Nucleus accumbens (tissue), 56 donors: ENCODE measurements at places on chromosomes 6 and 20.

DNA sequence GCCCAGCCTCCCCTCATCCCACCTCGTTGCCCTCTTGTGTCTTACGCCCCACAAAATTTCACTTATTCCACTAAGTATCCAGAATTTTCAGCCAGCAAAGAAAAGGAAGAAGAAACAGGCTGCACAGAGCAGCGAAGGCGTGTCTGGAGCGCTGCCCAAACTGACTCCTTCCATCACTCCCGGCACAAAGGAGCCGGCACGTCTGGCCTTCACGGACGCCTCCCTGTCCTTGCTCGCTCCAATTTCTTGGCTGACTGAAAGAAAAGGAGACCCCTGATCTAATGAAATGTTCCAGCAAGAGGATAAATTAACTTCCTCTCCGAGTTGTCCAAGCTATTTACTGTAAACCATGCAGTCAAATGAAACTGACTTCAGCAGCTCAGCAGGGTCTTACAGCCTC lies 152.3 kb upstream of the CDH4 start:
- no peak for DNase-seq

- no peak for DNase-seq
Measured at GRCh38 chr6:132907231-132907630, 92.9 kb downstream of the RPS12 start.

- DNase-seq, result no peak
Measured at GRCh38 chr6:11076540-11076939, 17.1 kb upstream of the SMIM13 start.

DNA sequence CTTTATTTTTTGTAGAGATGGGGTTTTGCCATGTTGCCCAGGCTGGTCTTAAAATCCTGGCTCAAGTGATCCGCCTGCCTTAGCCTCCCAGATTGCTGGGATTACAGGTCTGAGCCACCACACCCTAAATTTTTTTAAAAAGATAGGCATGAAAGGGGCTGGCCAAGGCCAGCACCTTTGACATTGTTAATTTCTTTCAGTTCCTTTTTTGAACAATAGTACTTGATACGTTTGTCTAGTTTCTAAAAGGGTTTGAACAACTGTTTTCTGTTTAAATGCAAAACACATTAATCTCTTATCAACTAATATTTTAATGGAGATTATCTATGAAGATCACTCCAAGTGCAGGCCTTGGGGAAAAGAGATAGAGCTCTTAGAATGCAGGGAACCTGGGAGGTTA lies 37.6 kb upstream of the PTPRK start:
- no peak for DNase-seq

GRCh38 chr6:154164397-154164796 lies 125.4 kb downstream of the OPRM1 start:
- no peak for DNase-seq

DNA sequence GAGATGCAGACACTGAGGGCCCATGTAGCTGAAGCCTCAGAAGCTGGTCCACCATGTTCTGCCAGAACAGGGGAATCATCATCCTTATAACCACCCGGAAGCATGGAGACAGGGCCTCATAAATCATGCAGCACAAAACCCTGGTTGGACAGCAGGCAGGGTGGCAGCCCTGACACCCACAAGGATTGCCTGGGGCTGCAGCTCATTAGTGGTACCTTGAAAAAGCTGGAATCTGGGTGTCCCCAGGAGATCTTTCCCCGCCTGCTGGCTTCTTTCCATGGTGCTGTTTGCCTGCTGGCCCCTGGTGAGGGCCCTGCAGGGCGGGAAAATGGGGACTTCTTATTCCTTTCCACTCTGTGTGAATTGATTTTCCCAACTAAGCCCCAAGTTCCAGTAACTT lies 50.6 kb upstream of the GGTLC1 start:
- no peak for DNase-seq

- DNase-seq, result no peak
Measured at GRCh38 chr6:6823568-6824224, 235.2 kb downstream of the LY86 start.

GRCh38 chr6:38688579-38689087 lies 14.3 kb downstream of the GLO1 start:
- no peak for DNase-seq

GRCh38 chr6:13229205-13230085 lies 98.9 kb downstream of the TBC1D7 start:
- no peak for DNase-seq

DNA sequence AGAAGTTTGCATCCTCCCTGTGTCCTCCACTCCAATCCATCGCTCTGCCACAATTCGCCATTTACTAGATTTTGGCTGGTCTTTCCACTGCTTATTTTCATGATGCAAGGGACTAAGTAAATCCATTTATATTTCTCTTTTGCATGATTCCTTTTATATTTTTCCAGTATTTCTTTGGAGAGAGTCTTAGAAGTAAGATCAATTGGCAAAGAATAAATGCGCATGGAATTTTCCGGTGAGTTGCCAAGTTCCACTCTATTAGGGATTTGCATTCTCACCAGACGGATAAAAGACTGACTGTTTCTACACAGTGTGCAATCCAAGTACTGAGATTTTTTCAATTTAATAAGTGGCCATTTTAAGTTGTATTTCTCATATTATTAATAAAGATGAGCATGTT lies 91.7 kb upstream of the PHACTR3 start:
- DNase-seq, result no peak

GRCh38 chr6:37041521-37041920 lies 36.1 kb downstream of the FGD2 start:
- DNase-seq, result no peak

- DNase-seq, result no peak
Measured at GRCh38 chr20:62051546-62052255, 14.0 kb downstream of the TAF4 start.

- peak; percentile 3 for DNase-seq
Measured at GRCh38 chr6:129661536-129662405, 48.2 kb downstream of the ARHGAP18 start.

DNA sequence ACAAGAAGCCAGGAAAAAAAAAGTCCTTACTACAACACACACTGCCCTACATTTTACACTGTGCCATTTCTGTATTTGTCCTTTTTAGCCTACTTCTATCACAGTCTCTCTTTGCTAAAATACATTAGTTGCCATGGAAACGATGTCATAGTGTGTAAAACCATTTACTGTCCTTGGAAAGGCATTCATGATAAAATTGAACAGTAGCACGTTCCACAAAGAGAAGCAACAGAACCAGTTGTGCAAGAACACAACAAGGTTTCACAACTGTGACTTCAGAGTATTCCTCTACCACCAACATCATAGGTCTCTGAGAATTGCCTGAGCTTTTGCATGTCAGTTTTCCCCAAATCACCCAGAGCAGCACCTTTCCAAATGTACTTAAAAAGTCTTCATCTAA lies 20.5 kb downstream of the FYN start:
- DNase-seq, result no peak

- no peak for DNase-seq
Measured at GRCh38 chr20:35216541-35216940, 9.9 kb upstream of the MMP24 start.

- DNase-seq, result peak; percentile 41
Measured at GRCh38 chr6:79813854-79814709, 133.3 kb downstream of the ELOVL4 start.

DNA sequence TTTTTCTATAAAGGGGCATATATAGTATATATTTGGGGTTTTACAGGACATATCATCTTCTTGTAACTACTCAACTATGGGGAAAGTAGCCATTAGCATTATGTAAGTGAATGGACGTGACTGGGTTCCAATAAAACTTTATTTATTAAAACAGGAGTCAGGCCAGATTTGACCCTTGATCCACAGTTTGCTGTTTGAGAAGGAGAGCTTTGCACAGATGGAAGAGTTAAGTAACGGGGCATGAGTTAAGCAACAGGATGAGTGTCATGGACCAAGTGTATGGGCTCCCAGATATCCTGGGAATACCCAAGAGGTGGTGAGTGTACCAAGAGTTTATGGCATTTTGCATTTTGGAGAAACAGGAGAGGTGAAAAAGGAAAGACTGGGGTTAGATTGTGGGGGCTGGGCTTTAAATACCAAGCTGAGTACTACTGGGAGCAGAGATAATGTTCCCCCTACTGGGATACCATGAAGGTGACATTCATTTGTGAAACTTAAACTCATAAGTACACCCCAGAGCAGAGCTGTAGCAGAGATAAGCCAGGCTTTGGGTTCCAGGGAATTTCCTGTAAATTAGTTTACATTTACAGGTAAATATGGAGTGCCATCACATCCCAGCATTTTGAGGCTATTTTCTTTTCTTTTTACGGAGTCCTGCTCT lies 18.5 kb upstream of the SCUBE3 start:
- DNase-seq, result no peak

- no peak for DNase-seq
Measured at GRCh38 chr6:33093855-33094254, 18.1 kb downstream of the HLA-DPB1 start.

- DNase-seq, result no peak
Measured at GRCh38 chr6:40960742-40961430, 78.1 kb downstream of the UNC5CL start.

- no peak for DNase-seq
Measured at GRCh38 chr6:35082046-35082732, 59.0 kb downstream of the TCP11 start.

GRCh38 chr20:63092660-63093215 lies 86.0 kb upstream of the BHLHE23 start:
- no peak for DNase-seq

- no peak for DNase-seq
Measured at GRCh38 chr20:10427060-10427692, 6.8 kb downstream of the MKKS start.

- DNase-seq, result no peak
Measured at GRCh38 chr6:115398607-115399006, 662.1 kb downstream of the FRK start.

DNA sequence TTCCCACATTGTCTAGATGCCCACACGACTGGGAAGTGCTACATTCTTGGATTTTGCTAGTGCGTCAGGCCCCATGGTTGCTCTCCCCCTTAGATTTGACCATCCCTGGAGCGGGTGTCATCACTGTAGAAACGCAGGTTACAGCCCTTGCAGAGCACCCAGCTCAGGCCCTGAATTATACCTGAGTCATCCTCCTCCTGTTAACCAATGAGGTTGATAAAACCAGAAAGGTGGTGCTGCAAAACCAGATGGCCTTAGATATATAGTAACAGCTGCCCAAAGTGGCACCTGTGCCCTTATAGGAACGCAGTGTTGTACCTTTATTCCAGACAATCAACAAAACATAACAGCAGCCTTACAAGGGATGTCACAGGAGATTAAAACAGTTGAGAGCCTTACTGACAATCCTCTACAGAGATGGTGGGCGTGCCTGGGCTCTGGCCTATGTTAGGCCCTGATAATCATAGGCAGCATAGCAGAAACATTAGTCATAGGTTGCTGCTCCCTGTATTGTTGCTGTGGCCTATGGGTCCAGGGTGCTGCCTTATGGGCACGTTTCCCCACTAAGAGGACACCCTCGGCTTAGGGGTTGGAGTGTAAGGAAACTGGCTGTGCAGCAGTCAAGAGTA lies 33.6 kb upstream of the HSF2 start:
- DNase-seq, result no peak

- no peak for DNase-seq
Measured at GRCh38 chr20:31684153-31685015, 38.3 kb downstream of the BCL2L1 start.

- DNase-seq, result no peak
Measured at GRCh38 chr6:52640170-52640569, 30.7 kb upstream of the TMEM14A start.

DNA sequence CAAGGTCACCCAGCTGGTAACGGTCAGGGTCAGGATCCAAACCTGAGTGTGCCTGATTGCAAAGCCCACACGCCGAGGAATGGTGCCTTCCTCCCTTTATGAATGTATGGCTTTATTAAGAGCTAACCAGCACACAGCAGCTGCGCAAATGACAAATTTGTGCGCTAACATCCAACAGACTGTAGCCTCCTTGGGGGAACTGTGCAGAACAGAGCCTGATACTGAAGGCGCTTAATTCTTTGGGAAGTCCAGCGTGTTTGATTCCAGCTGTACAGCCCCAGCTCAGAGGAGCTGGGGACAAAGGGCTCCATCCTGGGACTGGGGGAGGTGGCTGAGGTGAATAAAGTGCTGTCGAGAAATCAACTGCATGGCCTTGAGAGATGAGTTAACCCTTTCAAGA lies 75.7 kb upstream of the JARID2 start:
- DNase-seq, result no peak

DNA sequence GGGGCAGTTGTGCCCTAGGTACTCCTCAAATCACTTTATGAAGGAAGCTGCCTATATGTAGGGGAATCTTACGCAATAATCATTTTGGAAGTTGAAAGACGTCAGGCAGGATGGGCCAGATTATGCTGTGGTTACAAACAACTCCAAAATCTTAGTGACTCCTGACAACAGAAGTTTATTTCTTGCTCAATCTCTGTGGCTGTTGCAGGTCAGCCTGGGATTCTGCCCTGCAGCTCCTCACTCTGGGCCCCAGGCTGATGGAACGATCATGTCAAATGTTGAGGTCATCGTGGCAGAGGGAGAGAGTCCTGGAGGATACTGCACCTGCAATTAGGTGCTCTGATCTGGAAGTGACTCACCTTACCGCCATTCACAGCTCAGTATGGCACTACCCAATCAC lies 88.4 kb downstream of the ZDHHC14 start:
- no peak for DNase-seq

- DNase-seq, result peak; percentile 3
Measured at GRCh38 chr6:34246563-34247391, 2.0 kb downstream of the SMIM29 start.

DNA sequence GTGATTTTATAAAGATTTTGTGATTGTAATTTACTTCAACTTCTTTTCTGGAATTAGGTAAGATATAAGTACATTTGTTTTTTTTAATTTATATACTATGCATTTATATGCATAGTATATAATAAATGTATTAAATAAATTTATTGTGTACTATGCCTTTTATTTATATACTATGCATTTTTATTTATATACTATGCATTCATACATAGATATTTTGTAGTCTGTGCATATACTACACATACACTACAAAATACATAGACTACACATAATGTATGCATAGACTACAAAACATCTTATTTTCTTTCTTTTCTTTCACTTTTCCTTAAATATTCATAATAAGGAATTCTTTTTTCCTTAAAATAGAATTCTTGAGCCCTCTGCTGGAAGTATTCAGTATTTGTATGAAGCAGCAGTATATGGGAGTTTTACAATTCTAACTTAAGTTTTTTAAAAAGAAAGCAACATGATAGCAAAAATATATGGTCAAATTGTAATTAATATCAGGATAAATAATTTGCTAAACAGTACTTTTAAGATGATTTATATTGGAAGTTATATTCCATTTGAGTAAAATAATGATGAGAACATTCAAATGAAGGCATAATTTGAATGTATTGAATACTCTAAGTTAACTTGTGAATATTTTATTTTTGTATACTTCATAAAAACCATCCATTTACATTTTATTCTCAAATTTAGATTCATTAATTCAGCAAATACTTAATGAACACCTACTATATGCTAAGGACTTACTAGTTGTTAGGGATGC lies 129.3 kb downstream of the KLHL32 start:
- no peak for DNase-seq

GRCh38 chr6:142167071-142167470 lies 20.0 kb downstream of the VTA1 start:
- no peak for DNase-seq
